NCI-H460 (cell line): ENCODE measurements at places on chromosomes 16 and 17. TPM values are rescaled to one million over a fixed set of nuclear protein-coding genes. Genes with fewer than 3 reads are reported as not detected.

DNA sequence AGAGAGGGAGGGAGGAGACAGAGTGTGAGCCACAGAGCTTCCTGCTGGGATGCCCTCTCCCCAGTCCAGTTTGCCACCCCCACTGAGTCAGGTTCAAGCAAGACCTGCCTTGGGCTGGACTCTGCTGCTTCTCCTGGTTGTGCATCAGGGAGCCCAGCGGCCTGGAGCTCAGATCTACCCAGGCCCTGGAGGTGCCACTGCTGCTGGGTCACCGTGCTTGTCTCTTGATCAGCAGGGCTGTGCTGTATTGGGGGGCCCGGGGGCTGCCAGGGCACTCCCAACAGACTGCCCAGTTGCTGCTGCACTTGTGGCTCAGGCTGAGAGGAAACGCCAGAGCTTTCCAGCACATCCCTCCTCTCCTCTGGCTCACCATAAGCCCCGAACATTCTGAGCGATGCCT lies 8.9 kb downstream of the TLE7 start:
- DNase-seq: no peak

- DNase-seq: no peak
Measured at GRCh38 chr17:82932518-82933310, 92.9 kb upstream of the ZNF750 start.

DNA sequence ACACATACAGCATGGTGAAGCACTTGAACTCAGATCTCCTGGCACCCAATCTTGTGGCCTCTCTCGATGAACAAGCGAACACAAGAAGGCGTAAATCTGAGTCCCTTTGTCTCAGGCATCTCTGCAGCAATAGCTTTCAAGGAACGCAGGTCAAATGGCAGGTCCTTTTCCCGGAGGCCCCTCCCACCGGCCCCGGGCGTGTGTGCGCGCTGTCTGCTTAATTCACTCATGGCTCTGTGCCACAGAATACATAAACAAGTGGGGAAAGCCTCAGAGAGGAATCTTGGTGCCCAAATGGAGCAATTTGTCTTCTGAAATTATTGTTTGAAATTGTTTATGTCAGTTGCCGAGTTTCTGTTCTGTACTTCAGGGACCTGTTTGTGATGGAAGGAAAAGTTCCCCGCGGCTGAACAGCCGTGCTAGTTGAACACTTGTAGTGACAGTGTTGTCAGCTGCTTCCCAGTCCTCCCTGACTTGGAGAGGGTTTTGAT lies 14.8 kb downstream of the MYOCD start:
- no peak for DNase-seq

DNA sequence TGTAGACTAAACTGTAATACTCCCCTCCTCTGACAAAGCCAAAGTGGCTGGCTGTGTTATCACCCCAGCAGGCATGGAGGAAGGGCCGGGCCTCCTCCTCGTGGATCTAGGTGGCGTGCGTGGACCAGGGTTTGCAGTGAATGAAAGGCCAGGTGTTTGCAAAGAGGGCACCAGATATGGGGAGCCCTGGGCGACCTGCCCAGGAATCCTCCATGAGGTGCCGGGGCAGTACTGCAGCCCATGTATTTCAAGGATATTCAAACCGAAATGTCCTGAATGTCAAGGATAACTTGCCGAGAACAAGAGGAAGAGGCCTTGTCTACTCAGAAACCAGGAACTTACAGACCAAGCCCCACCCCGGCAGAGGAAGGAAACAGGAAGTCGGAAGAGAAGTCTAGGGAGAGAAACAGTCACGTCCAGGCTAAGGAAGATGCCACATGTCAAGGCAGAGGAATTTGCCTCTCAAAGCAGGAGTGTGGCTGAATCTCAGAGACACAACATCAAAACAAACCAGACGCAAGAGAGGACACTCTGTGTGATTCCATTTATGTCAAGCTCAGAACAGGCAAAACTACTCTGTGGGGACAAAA lies 13.7 kb upstream of the OSGIN1 start:
- DNase-seq: no peak

DNA sequence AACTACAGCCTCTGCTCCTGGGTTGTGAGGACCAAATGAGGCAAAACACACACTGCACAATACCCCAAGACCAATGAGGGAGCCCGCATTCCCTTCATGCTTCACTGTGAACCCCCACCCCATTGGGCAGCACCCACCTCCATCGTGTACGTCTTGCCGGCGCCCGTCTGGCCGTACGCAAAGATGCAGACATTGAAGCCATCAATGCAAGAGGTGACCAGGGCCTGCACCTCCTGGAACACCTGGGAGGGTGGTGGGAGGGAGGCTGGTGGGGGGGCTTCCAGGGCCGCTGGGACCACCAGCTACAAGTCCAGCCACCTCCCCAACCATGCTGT lies 28.4 kb downstream of the KATNB1 start:
- no peak for DNase-seq

DNA sequence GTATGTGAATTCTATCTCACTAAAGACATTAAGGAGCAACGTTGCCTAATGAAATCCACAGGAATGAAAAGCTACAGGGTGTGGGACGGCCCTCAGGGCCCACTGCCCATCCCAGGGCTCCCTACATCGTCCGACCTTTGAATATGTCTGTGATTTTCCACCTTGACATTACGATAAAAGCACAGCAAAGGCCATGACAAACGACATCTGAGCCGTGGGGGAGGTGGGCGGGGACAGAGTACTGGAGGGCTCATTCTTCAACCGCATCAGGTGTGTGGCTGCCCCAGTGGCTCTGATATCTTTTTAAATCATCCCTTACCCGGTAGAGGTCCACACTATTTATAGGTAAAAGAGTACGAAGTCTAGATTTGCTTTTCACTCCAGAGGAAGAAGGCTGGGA lies 35.1 kb downstream of the LMF1 start:
- DNase-seq: no peak

DNA sequence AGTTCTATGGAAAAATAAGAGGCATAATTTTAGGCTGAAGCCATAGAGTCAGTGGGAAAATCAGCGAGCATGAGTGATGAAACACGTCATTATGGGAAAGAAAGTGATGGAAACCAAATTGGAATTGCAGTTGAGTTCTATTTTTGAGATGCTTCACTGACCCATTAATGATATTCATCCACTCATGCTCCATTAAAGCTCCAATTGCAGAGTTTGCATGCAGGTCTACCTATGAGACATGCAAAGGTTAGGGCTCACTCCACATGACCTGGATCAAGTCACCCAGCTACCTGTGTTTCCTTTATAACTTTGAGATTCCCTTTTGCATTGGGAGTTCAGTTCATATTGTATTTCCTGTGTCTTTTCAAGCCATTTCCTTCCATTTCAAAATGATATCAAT lies 8.0 kb upstream of the KRTAP2-4 start:
- DNase-seq: no peak

- no peak for DNase-seq
Measured at GRCh38 chr17:27396941-27397340, 59.3 kb upstream of the KSR1 start.

- no peak for DNase-seq
Measured at GRCh38 chr17:14318918-14319205, 18.0 kb downstream of the HS3ST3B1 start.

DNA sequence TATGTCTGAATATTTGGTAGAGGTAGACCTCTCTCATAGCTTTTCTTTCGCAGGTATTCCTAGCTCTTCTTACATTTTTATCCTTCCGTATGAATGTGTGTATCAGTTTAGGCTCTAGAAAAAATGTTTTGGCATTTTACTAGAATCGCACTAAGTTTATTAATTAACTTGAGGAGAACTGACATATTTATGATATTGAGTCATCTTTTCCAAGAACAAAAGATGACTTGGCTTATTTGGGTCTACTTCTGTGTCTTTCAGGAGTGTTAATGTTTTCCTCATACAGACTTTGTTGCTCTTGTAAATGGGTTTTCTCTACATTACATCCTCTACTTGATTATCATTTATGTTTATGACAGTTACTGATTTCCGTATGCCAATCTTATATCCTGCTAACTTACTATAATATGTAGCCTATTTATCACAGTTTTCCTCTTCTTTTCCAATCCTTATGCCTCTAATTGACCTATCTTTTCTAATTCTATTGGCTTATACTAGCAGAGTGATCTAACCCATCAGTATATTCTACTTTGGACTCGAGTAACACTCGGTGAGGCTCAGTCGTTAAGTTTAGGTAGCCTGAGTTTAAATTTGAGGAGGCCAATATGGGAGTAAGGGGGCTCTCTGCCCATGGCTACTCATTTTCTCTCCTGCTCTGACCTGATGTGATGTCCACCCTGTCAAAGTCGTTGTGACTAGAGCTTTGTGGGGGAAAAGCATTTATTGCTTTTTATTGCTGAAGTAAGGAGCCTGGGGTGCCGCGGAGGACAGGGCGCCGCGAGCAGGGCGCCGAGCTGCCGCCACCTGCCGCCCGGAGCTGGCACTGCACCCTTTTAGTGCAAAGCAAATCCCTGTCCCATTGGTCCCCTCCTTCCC lies 20.0 kb downstream of the ST6GALNAC1 start:
- DNase-seq: peak; percentile 55

- DNase-seq: peak; percentile 38
Measured at GRCh38 chr16:74724820-74725549, 24.3 kb upstream of the MLKL start.

DNA sequence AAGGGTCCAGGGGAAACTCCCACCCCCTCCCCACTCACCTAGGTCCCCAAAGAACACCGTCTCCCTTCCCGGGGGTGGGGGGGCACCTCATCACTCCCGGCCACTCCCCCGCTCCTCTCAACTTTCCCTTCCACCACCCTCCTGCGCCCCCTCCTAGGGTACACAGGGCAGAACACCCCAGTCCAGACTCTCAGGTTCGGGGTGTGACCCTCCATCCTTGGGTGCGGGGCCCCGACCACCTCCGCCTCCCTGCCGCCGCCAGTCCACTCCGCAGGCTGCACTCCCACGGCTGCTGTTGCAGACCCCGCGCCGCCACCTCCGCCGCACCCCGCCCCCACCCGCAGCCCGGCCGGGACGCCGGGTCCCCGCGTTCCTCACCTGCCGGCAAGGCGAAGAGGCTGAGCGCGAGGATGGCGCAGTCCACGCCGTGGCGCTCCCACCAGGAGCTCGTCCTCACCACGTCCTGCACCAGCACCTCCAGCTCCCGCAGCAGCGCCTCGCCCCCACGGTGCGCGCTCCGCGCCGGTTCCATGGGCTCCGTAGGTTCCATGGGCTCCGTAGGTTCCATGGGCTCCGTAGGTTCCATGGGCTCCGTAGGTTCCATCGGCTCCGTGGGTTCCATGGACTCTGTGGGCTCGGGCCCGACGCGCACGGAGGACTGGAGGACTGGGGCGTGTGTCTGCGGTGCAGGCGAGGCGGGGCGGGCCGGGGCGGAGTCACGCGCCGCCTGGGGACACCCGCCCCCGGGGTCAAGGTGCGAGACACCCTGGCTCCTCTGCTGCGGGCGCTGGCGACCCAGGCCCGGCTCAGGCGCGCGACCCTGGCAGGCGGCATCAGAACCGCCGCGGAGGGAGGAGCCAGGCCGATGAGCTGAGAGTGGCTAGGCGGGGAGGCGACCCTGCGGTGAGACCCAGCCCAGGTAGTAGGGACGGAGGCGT lies at the start of gene FADS6:
Gene FADS6, minus strand, starts transcription at position 660 of the 938 bp plus-strand sequence. Its CDS starts 38 bp downstream, at position 622.
- no peak for DNase-seq

GRCh38 chr17:65409381-65409780 lies 152.1 kb downstream of the AXIN2 start:
- no peak for DNase-seq

GRCh38 chr16:79041206-79041605 lies 559.3 kb downstream of the MAF start:
- DNase-seq: no peak

DNA sequence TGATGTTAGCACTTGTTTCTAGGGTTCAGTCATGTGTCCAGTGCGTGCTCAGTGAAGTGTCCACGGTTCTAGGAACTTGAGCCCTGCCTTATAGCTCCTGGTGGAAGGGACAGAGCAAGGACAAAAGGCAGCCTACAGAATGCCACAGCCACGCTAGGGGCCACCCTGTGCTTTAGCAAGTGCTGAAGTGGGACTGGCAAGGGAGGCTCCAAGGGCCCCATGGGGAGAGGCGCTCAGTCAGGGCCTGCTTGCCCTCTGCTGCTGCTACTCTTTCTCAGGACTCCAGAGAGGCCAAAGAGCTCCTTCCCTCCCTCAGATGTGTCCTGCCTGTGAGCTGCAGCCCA lies 6.8 kb downstream of the NT5C start:
- no peak for DNase-seq

DNA sequence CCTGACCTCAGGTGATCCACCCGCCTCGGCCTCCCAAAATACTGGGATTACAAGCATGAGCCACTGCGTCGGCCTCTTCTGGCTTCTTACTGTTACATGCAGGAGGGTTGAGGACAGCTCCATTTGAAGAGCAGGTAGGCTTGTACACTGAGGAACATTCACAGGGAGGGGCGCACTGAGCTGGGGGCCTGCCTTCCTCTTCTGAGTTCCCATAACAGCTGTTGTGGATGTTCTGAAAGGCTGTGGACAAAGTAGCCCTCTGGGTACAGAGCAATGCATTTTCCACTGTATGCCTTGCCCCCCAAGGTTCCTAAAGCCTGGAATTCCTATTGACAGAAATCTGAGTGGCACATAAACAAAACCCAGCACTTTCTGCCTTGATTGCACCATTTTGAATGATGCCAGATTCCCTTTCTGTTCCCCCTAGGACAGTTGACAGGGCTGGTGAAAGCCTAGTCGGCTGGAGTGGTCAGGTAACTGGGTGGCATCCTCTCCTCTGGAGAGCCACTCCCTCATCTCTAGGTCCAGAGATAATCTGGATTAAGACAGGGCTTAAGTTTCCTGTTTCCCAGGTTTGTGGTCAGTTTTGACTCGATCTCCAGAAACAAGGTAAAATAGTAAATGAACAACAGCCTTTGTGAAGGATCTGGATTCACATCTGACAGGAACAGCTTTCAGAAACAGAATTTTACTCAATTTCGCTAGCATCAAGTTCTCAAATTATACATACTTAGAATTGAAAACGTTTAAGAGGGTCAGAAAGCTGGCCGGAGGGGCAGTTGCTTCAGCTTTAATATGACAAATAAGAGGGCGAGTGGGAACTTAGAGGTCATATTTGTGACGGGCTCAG lies 1.3 kb upstream of the CDK5R1 start:
- no peak for DNase-seq

DNA sequence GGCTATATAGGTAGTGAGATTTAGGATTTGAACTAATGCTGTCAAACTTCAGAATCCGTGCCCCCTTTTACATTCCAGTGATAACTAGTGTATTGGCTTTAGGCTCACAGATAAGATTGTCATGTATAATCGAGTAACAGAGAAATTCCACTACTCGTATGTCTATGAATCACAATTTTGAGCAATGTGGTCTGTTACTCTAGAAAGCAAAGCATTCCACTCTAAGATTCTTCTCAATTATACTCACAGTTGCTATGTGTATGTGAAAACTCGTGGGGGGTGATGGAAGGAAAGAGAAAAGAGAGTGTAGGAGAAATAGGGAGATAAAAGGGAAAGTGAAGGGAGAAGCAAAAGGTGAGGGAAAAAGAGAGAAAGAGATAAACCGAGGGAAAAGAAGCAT lies 1175.1 kb upstream of the GOT2 start:
- peak; percentile 44 for DNase-seq

- DNase-seq: no peak
Measured at GRCh38 chr17:59832883-59833379, 59.8 kb downstream of the TUBD1 start.

The MTSS2 gene
- 9.2 and 15.8 TPM in 2 replicates for total RNA-seq

The KRT39 gene
- not detected in 2 replicates for total RNA-seq

The GPT2 gene
- 22.9 and 23.3 TPM in 2 replicates for total RNA-seq

The CTRL gene
- 1.4 and 2.0 TPM in 2 replicates for total RNA-seq

The HBM gene
- total RNA-seq: not detected in 2 replicates

The CYB5D1 gene
- total RNA-seq: 13.4 and 14.6 TPM in 2 replicates

The TEKT5 gene
- total RNA-seq: not detected in 2 replicates

The CSF3 gene
- total RNA-seq: 0.14 TPM in 1 of 2 replicates, not detected in the other

The SDR42E1 gene
- total RNA-seq: not detected in 2 replicates

The MYBBP1A gene
- 71.3 and 75.6 TPM in 2 replicates for total RNA-seq

The CLEC3A gene
- total RNA-seq: not detected in 2 replicates

The BOLA2B gene
- 60.8 and 85.7 TPM in 2 replicates for total RNA-seq
